ENCODE measurements at places on chromosomes 16 and 17.

- DNase-seq = no peak
These were observed 135.8 kb downstream of the SKAP1 start for GRCh38 chr17:48294020-48294805.

- no peak for DNase-seq
These were observed 1.3 kb downstream of the SNN start for GRCh38 chr16:11669380-11670146.

- DNase-seq = no peak
These were observed 3.3 kb downstream of the TRPV2 start for GRCh38 chr17:16418685-16419068.

DNA sequence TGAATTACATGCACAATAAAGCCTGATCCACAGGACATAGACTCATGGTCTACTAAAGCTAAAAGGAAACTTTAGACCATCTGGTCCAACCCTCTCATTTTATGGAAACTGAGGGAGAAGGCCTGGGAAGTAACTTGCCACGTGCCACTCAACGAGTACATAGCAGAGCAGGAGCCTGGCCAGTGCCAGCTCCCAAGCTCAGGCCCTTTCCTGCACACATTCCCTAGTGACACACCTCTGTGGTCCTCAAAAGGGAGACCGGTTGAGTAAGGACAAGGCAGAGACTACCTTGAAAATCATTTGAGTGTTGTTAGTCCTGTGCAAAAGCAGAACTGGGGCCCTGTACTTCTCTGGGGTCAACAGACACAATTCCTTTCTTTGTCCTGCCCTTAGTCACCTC lies 2.8 kb downstream of the CCL4L2 start:
- DNase-seq = no peak

DNA sequence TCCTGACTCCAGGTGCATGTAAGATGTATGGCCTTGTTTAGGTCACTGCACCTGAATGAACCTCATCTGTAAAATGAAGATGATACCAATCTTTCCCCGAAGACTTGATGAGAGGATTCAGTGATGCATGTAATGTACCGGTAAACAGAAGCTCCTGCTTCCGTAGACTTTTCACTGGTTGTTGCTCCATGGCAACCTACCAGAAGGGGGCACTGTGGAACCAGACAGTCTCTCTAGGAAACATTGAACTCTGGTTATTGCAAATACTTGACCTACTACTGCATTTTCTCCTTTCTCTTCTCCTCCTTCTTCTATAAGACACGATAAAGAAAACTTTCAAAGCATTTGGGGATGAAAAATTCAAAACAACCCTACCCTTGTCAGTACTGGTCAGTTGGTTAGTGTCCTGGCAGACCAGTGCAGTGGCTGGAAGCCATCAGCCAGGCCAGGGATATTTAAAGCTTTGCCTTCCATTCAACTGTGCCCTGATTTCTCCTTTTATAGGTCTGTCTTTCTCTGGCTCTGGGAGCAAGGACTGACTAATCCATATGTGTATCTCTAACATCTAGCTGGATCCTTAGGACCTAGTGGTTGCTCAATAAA lies 667.4 kb upstream of the SALL1 start:
- peak; percentile 73 for DNase-seq

- DNase-seq = no peak
These were observed 10.1 kb downstream of the CYB5D1 start for GRCh38 chr17:7867881-7868329.

DNA sequence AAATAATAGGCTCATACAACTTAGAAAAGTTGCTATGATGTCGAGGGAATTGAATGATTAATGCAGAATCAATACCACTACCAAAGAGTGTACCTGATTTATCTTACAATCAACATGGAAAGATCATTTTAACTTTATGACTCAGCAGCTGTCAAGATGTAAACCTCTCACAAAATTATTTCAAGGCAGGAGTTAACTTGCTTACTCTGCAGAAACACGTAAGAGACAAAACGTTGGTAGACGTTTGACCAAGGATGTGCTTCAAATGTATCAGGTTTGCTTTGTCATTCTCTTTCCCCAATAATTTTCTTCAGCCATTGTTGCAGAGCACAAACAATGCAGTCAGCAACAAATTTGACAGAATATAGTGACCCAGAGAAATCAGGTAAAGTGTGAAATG lies 415.8 kb upstream of the KIF2B start:
- DNase-seq = no peak

- peak; percentile 73 for DNase-seq
These were observed 13.0 kb upstream of the SPNS3 start for GRCh38 chr17:4420692-4421131.

GRCh38 chr17:52158450-52159042 lies at the start of gene CA10:
CA10 (minus strand) TSS chr17:52158714.
- DNase-seq = no peak

- peak; percentile 71 for DNase-seq
These were observed 254.4 kb downstream of the C16orf95 start for GRCh38 chr16:87062569-87063442.

GRCh38 chr17:13542636-13543035 lies 59.1 kb downstream of the HS3ST3A1 start:
- no peak for DNase-seq

DNA sequence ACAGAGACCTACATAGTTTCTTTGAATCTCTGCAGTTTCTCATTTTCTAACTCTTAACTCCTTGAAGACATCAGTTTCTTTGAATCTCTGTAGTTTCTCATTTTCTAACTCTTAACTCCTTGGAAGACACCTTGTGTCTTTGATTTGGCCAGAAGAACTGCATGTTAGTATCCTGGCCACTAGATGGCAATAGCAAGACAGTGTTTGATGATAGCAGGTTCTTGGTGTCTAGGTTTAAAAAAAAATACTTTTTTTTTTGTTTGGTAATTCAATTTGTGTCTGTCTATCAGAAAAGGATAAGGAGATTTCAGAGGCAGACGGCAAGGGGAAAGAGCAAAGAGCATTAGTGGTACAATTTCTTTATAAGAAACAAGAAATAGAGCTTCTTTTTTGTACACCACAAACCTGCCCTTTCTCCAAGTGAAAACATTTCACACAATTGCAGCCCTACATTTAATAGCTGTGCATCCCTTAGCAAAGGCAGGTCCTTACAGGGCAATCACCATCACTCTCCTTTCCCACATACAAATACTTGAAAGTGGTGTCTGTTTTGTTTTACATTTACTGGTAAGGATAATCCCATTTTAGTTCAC lies 1324.9 kb upstream of the CDH8 start:
- peak; percentile 64 for DNase-seq

DNA sequence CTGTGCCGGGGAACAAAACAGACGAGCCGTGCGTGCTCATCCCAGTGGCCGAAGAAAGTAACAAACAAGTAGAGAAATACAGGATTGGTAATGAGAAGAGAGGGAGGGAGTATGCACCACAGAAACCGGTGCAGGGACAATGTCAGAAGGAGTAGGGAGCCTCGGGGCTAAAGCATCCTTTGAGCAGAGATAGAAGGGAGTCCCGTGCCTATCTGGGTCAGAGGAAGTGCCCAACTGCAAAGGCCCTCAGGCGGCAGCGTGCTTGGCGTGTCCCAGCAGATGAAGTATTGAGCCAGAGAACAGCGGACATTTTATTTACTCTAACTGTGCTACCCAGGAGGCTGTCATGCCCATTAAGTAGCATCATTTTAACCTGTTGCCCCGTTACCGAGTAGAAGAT lies 114.9 kb upstream of the CACNG5 start:
- no peak for DNase-seq

GRCh38 chr17:75557075-75557851 lies 30.3 kb upstream of the MYO15B start:
- DNase-seq = peak; percentile 72

DNA sequence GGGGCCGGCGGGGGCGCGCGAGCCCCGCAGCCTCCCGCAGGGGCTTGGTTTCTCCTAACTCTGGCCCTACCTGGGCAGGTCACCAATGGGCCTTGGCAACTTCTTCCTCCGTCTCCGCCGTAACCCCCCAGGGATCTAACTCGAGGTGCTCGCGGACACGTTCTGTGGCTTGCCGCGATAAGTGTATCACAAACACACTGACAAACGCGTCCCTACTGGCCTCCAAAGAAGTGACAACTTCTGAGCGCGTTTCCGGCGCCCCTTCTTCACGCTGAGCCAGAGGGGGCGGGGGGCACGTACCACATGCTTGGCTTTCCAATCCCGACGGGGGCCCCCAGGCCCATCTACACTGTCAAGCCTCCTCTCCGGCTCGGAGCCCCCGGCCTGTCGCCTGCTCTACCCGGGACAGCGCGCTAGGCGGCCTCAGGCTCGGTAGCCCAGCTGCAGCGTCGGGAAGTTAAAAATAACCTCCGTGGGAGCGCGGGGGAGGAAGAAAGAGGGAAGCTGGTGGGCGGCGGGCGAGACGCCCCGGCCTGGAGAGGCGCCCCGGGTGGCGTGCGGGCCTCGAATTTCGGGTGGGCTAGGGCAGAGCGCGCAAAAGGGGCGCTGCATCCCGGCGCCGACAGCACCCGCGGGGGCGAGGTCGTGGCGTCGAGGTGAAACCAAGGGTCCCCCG lies 725 bp upstream of the SPHK1 start:
- peak; percentile 69 for DNase-seq

- no peak for DNase-seq
These were observed 146.8 kb downstream of the ZFHX3 start for GRCh38 chr16:72901000-72901627.

- DNase-seq = no peak
These were observed 3.5 kb downstream of the WDR90 start for GRCh38 chr16:652454-653305.

- DNase-seq = no peak
These were observed 148.4 kb downstream of the SLC39A11 start for GRCh38 chr17:72943826-72944689.

DNA sequence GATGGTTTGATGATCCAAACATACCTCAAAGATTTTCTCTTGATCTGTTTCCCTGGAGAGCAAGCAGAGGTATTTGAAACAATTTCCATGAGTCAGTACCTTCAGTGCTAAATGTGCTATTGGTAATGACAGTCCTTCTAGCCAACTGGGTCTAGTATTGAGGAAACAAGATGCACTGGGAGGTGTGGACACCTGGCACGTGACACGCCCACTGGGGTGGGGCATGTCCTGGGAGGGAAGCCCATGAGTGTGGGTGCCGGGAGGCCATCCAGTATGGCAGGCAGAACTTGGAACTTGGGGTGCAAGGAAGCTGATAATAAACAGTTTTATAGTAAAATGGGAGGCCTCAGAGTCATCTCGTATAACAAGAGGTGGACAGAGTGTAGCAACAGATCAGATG lies 17.9 kb upstream of the AKAP1 start:
- no peak for DNase-seq

DNA sequence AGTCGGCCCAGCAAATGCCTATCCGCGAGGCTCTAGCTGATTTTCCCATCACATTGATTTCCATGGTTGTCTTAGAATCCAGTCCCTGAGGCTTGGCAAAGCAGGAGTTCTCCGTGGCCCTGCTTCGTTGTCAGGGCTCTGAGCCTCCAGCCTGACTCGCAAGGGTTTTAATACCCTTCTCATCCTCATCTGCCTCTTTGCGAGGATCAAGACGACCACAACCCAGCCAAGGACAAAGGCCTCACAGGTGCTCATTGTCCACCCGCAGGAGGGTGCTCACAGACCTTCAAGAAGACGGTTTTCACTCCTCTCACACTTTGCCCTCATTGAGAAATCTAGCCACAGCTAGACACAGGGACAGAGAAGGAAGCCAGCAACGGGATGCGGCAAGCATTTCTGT lies 610.8 kb downstream of the KCNJ18 start:
- no peak for DNase-seq

- DNase-seq = no peak
These were observed 23.8 kb downstream of the TSC2 start for GRCh38 chr16:2071454-2072202.

DNA sequence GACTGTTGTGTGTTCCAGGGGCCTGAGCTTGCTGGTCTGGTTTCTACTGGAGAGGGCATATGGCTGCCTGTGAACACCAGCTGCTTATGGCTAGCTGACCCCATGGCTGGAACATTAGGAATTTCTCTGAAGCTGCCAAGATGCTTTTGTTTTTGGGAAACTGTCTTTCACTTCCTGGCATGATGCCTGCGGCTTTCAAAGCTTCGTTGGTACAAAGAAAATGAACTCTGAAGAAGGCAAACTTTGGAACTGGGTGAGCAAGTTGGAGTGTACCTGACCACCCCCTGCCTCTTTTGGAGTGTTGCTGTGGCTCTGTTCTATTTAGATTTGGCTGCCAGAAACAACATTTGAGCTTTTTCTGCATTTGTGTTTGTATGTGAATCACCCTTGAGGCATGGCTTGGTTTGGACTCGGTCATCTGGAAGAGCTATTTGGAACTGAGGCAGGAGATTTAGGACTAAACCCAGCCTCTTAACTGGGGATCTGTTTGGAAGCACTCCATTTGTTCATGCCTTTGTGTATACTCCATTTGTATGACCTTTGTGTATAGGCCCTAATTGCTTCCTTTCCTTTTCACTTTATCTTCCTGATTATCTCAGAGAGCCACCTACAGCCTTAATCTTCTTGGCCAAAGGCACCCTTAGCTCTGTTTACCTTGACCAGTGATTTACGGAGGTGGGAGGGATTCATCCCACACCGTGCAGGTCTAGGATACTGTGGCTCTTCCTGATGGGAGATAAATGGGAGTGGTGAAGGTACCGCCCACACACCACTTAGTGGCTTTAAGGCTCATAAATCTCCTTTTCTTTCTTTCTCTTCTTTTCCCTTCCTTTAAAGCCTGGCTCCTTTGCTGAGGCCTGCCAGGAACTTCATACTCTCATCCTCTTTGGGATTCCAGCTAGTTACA lies 7.3 kb upstream of the CPHXL start:
- DNase-seq = peak; percentile 40

GRCh38 chr16:67936880-67937605 lies 393 bp upstream of the PSMB10 start:
- no peak for DNase-seq

DNA sequence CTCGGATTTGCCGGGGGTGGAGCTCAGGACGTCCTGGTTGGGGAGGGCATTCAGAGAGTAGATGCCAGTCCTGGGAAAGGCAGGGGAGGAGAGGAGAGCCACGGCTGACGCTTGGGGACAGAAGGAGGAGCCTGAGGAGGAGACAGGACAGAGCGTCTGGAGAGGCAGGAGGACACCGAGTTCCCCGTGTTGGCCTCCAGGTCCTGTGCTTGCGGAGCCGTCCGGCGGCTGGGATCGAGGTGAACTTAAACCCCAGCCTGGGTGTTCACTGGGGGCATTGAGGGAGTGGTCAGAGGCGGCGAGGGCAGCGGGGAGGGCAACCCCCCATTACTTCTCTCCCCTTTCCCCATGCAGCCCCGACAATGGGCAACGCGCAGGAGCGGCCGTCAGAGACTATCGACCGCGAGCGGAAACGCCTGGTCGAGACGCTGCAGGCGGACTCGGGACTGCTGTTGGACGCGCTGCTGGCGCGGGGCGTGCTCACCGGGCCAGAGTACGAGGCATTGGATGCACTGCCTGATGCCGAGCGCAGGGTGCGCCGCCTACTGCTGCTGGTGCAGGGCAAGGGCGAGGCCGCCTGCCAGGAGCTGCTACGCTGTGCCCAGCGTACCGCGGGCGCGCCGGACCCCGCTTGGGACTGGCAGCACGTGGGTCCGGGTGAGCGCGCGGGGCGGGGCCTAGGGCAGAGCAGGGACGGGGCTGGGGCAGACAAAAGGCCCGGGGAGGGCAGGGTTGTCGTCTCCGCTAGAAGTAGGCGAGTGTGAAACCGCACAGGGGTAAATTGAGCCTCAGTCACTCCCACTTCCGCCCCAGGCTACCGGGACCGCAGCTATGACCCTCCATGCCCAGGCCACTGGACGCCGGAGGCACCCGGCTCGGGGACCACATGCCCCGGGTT lies 3.7 kb downstream of the NOL3 start:
- peak; percentile 86 for DNase-seq
